Stimulated activated CD8-positive, alpha-beta memory T cell treated with anti-CD3 and anti-CD28 coated beads, Interleukin-4, amount 100 ng/mL, for 1 hour (primary cell): ENCODE measurements at places on chromosomes 13 and 19.

DNA sequence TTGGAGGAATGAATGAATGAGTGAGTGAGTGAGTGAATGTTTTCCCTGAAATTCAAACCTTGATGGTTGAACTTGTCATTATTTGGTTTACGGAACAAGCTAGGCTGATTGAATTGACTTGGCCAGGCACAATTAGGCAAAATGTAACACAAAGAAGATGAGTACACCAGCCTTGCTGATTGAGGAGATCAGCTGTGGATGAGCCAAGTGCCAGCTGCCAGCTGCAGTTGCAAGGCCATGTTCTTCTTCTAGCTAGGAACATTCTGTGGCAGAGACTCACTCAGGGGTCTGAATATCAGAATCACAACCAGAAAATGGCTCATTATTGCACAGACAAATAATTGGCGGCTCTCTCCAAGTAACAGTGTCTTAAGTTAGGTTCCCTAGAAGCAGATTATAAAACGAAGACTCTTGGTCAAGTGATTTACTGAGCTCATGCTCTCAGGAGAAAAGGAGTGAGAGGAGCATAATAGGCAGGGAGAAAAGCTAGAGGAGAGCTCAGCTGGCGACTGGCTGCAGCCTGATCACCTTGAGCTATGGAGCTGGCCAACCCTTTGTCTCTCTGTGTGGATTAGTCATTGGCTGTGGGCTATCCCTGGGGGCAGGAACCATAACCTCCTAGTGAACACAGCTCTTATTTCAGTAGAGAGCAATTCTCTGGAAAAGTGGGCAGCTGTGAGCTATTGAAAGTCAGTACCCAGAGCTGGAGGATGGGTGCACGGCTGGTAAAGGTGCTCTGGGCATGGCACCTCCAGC lies 225.3 kb upstream of the SERP2 start:
- no peak for DNase-seq

GRCh38 chr19:34193876-34194275 lies 21.6 kb downstream of the LSM14A start:
- DNase-seq = no peak

DNA sequence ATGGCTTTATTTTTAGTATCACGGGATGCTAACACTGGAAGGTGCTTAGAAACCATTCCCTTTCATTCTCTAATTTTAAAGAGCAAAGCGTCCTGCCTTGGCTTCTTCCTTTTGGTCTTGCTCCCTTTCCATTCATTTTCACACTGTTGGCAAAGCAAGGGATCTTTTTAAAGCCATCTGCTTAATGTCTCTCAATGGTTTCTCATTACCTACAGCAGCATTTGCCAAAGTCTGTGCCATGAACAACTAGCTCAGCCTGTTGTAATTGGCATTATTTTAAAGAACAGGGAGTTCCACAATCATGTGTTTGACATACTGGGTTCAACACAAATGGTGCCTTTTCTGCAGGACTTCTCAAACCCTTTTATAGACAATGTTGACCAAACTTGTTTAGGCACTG lies 444.3 kb downstream of the GPC6 start:
- DNase-seq = no peak

DNA sequence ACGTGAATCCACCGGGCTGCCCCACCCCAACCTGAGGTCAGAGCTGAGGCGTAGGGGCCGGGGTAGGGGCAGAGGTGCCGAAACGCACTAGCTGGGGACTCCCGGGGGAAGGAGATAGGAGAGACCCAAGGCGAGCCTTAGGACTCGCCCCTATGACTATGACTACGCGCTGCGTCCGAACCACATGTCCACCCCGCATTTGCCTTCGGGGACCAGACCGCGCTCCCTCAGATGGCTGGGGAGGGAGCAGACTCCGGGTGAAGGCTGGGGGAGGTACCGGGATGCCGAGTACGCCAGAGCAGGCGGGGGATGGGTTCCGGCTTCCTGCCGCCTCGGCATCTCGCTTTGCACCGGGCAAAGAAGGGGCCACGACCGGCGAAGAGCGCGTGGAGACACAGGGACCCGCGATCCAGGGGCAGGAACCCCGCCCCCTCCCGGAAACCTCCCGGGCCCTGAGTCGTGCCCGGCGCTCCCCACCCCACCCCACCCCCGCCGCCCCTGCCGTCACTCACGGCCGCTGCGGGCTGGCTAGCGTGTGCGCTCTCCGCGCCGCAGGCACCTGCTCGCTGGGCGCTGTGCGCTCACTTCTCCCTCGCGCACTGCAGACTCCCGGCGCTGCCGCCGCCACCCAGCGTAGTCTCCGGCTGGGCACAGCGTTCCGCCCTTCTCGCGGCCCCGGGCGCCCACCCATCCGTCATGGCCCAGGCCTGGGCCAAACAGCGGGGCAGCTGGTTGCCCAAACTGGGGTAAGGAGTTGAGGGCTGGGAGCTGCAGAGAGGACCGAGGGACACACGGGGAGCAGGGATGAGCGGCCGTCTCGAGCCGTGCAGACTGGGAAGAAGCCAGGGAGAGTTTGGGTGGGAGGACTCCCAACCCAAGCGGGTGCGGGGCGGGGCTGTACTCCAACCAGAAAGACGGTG lies 622 bp upstream of the VSTM2B start:
- no peak for DNase-seq

DNA sequence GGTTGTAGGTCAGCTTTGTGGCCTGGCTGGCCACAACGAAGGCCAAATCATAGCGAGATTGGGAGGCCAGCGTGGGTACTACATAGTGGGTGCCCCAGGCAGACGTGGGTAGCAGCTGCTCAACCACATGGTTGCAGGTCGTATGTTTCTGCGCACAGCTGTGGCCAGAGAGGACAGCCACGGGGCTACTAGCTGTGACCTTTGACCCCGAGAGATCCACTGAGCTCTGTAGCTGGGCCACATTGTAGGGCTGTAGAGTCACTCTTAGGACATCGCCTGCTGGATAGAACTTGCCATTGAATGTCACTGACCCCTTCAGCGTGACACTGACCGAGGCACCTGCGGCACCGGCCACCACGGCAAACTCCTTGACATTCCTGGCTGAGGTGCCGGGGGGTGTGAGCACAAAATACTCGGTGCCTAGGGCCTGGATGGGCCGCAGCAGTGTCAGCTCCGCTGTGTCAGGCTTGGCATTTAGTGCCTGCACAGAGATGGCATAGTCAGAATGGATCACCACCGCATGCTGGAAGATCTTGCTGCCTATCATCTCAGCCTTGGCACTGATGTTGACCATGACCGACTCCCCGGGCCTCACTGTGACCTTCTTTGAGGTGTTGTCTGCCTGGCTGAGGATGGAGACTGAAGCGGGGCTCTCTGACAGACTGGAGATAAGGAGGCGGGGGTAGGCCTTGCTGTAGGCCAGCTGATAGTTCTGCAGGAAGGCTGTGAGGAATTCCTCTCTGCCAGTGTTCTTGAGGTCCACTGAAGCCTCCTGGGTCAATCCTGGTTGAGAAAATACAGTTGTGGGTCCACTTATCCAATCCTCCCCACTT lies 6.7 kb downstream of the FCGBP start:
- no peak for DNase-seq

DNA sequence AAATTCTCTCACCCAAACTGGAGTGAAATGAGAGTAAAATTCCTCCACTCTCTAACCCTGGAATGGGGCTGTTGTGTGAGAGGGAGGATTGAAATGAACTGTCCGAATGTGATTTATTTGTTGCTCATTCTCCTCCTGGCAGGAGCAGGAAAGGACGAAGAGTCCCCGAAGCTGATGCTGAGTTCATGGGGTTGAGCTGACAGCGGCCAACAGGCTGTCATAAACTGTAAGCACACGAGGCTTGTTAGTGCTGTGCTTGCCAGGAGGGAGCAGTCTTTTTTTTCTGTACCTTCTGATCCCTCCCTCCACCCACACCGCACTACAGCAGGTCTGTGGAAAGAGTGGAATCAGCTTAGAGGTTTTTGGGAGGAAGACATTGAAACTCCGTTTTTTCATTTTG lies 33.1 kb upstream of the ZNF331 start:
- DNase-seq = no peak

- no peak for DNase-seq
Measured at GRCh38 chr19:55132453-55133129, 15.2 kb upstream of the PPP1R12C start.

DNA sequence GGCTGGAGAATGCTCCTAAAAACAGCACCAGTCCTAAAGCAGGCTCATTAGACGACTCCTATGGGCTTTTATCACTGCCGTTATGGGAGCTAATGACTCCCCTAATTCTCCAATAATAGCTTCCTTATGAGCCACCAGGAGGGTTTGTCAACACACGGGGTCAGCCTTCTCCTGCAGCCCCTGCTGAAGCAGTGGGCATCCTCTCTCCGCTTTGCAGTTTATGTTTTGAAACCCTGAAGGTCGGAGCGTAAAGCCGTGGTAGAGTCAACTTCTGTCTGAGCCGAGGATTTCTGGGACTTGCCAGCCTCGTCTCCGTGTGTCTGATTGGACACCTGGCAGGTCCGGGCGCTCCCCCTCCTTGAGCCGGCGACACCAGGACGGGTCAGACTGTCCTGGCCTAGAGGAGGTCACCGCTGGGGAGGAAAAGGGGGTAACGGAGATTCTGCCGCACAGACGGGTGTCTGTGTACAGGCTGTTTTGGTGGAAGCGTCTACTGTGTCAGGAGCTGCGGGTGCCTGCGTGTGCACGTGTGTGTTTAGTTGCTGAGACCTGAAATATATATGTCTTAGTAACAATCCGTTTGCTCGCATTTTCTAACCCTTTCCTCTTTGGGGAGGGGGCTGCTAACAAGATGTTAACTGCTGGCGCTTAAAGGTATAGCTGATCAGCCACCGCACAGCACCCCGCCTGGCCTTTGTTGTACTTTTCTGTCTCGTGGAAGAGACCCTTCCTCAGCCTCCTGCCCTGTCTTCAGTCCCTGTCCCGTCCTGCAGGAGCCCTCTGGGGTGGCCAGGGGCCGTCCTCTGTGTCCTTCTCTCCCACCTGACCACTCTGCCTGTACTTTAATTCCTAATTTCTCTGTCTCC lies 1.9 kb downstream of the KDM4B start:
- no peak for DNase-seq

DNA sequence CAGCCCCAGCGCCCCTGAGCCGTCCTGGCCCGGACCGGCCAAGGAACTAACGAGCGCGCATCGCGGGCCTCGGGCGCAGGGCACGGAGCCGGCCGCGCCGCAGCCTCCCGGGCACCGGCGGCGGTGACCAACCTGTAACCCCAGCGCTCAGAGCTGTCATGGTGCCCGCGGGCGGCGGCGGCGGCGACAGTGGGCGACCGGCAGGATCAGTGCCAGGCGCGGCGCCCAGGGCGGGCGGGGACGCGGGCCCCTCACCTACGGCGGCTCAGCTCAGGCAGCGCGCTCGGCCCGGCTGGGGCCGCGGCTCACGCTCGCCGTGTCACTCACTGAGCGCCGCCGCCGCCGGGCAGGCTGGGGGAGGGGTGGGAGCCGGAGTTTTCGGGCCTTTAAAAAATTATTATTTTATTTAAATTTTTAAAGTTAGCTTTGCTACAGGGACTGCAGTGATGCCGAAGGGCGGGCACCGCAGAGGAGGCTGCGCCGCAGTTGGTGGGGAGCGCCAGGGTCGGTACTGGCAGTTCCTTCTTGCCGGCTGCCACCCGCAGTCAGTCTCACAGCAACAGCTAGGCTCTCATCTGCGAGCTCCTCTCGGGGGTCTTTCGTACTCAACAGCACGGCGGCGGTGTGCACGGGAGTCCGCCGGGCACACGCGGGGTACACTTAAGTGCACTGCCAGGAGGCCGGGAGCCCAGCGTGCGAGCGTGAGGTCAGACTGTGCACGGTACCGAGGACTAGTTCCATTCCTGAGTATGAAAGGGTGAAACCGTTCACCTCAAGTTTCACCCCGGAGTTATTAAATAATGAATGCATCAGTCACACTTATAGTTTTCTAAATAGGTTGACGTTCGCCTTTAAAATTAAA lies at the start of gene NALCN:
Gene NALCN (minus strand): TSS at position 328 of the 862 bp plus-strand sequence. CDS start 17,382 bp downstream, outside the sequence.
- no peak for DNase-seq

DNA sequence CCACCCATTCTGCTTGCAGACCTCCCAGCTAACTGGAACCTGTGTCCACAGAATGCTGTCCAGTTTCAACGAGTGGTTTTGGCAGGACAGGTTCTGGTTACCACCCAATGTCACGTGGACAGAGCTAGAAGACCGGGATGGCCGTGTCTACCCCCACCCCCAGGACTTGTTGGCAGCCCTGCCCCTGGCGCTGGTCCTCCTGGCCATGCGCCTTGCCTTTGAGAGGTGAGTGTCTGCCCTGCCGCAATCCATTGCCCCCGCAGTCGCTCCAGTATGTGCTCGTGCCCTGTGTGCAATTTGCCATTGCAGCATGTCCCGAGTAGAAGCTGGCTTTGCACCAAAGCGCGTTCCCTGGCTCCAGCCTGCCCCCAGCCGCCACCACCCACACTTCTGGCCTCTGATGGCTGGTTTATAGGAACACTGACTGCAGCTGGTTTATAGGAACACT lies 41.9 kb downstream of the CERS4 start:
- no peak for DNase-seq

DNA sequence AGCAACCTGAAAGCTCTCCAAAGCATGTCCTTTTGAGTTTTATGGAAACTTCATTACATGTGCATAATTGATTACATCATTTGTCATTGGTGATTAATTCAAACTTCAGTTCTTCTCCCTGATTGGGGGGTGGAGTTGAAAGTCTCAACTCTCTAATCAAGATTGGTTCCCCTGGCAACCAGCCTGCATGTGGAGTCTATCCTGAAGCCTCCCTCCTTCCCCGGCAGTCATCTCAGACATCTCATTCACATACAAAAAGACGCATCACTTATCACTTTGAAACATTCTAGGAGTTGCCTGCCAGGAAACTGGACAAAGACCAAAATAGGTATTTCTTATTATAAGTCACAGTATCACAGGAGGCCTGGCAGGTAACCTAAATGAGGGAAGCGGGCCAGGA lies 50.5 kb downstream of the TEX26 start:
- DNase-seq = no peak

DNA sequence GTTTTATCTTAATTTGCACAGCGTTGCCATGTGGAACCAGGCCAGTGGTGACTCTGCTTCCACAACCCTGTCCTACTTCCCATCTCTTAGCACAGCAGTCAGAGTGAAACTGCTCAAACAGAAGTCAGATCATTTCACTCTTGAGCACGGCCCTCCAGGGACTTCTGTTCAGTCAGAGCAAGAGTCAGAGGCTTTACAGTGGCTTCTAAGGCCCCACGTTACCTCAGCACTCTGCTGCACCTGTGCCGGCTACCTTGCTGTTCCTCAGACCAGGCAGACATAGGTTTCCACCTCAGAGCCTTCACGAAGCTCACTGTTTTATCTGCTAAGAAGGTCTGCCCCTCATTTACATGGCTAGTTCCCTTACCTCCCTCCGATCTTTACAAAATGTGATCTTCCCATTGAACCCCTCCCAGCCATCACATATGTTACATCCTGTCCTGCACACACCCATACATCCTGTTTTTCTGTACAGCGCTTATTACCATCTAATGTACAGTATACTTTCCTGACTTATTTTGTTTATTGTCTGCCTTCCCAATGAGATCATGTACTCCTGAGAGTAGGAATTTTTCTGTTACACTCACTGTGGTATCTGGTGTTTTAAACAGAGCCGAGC lies 41.6 kb downstream of the TM9SF2 start:
- DNase-seq = no peak

- DNase-seq = no peak
Measured at GRCh38 chr19:57263244-57263741, 17.0 kb upstream of the ZNF460 start.

- no peak for DNase-seq
Measured at GRCh38 chr13:32087955-32088747, 56.6 kb downstream of the FRY start.

- no peak for DNase-seq
Measured at GRCh38 chr19:51101171-51101865, 6.9 kb downstream of the CTU1 start.
